ENCODE measurements at places on chromosomes 1 and 21. TPM values are rescaled to one million over a fixed set of nuclear protein-coding genes. Genes with fewer than 3 reads are reported as not detected.

GRCh38 chr1:208709981-208710380 is 465.8 kb upstream of the PLXNA2 start:
- no peak for DNase-seq

GRCh38 chr1:66035616-66036245 is 243.0 kb downstream of the PDE4B start:
- no peak for DNase-seq

Gene DNASE2B
- not detected for total RNA-seq

Gene HSPB7
- total RNA-seq = 1,229 TPM

GRCh38 chr1:31335007-31335406 is 37.9 kb downstream of the FABP3 start:
- no peak for DNase-seq

GRCh38 chr1:226741009-226741408 is 1.9 kb upstream of the ITPKB start:
- no peak for DNase-seq

DNA sequence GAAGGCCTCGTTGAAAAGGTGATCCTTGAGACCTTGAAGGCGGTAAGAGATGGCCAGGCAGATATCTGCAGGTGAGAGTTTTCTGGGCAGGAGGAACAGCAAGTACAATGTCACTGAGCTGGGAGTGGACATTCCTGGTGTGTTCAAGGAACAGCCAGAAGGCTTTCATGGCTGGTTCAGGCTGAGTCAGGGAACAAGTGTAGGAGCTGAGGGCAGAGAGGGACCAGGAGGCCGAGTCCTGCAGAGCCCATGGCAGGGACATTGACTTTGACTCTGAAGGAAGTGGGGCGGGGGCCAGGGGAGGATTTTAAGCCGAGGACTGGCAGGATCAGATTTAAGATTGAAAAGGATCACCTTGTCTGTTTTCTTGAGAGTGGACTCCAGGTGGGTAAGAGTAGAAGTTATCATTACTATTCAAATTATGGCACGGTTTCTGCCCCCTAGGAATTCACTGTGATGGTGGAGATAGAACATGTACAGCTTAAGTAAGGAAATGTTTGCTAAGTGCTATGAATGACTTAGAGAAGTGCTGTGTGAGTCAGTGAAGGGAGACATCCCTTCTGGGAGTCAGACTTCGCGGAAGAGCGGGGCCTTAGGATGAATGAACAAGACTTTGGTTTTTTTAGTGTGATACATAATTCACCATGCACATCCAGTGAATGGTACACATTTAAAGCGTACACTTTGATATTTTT is 202.3 kb downstream of the KIF26B start:
- DNase-seq = no peak

DNA sequence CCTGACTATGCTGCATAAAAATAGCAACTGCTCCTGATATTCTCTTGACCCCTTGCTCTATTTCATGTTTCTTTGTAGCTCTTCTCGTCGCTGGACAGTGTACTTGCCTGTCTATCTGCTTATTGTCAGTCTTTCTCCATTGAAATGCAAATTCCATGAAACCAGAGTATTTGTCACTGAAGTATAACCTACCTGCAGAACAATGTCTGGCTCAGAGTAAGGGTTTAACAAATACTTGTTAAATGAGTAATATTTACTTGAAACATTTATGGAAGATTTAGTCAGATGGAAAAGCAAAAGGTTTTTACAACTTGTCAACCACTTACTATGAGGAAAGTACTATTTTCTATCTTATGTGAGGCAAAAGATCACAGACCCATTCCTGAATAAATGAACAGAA is 19.9 kb upstream of the ERICH3 start:
- no peak for DNase-seq

Gene HAO2
- not detected for total RNA-seq

GRCh38 chr1:48688102-48688760 is 88.5 kb downstream of the BEND5 start:
- no peak for DNase-seq

DNA sequence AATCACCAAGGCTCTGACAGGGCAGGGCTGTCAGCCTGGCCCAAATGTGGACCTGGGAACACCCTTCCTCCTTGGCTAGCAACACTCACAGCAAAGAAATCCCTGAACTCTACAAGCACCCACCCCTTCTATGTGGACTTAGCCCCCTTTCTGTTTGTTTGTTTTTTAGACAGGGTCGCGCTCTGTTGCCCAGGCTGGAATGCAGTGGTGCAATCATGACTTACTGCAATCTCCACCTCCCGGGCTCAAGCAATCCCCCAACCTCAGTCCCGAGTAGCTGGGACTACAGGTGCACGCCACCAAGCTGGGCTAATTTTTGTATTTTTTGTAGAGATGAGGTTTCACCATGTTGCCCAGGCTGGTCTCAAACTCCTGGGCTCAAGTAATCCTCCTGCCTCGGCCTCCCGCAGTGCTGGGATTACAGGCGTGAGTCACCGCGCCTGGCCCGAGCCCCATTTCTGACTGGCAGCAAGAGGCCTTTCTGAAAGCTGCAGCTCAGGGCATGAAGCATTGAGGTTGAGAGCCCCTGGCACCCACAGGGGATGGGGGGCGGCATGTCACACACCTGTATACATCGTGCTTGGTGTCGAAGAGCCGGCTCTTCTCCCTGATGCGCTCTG is 16.2 kb downstream of the RIPK4 start:
- no peak for DNase-seq

DNA sequence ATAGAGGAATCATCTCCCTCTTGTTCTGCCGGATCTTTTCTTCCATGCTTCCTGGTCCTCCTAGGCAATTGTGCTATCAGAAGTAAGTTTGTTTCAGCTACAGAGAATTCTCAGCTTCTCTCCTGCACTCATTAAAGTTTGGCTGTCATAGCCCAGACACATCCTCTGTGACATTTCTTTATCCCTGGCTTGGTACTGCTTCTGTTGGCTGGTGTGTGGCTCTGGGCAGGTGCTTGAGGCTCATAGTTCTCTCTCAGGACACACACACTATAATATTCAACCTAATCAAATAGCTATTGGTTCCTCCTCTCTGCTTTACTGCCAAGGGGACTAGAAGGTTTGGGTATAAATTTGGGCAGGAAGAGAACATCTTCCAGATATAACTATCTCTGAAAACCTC is 172.1 kb downstream of the ROR1 start:
- no peak for DNase-seq

Gene RNU1-1
- total RNA-seq = not detected

- DNase-seq = no peak
These were observed 101.7 kb downstream of the NEK7 start for GRCh38 chr1:198258491-198258890.

Gene EFNA4
- 2.2 TPM for total RNA-seq

GRCh38 chr1:169099561-169099960 is 6.9 kb upstream of the ATP1B1 start:
- no peak for DNase-seq

Gene SYT6
- not detected for total RNA-seq

GRCh38 chr1:179786815-179787685 is 44.0 kb downstream of the FAM163A start:
- DNase-seq = no peak

DNA sequence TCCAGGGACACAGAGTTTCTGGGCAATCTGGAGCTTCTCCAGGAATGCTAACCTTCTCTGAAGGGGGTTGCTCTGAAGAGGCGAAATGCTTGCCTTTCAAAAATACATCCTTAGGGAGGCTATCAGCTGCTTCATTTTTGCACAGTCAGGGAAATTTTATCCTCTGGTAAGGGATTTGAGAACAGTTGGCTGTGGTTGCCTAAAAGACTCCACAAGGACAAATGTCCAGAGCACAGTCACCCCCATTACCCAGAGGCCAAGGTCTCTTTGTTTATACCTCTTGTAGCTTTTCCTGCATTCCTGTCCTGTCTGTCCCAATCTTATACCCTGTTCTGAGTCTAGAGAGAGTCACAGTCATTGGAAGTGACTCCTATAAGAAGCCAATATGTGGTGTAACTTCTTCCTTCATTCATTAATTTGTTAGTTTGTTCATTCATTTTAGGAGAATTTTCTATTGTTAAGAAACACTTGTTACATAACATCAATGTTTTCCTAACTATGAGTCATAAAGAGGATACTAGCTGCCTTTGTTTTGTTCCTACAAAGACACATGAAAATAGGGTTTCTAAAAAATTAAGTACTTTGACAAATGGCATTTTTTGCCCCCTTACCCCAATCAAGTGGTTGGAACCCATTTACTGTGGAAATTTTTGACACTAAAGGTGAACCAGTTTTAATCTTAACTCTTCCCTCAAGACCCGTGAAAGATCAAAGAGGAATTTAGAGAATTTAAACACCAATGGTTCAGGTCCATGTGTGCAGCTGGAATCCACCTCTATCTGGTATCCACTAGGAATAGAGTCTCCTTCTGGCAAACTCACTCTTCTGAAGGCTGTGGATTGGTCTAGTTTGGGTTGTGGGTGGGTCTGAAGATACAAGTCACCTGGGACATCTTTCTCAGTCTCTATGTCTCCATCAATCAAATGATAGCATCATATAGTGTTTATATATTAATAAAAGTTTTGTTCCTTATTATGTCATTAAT is 47.1 kb downstream of the GPR88 start:
- DNase-seq = no peak

DNA sequence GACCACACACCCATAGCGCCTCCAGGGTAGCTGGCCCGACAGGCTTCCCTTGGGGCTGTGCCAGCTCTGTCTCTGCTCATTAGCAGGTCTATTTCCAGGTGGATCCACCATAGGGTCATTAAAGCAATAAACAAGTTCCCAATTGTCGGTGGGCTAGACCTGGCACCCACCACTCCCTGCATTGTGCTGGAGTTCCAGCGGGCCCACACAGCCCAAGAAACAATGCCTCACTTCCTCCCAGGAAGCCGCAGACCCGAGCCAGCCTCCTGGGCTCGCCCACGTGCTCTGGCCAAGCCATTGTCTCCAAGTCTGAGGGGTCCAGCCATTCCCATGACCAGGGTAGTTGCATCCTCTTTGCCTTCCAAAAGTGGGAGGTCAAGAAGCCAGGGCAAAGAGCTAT is 27.5 kb upstream of the SOX13 start:
- DNase-seq = no peak

- no peak for DNase-seq
These were observed 41.2 kb downstream of the GNG12 start for GRCh38 chr1:67792103-67792502.

DNA sequence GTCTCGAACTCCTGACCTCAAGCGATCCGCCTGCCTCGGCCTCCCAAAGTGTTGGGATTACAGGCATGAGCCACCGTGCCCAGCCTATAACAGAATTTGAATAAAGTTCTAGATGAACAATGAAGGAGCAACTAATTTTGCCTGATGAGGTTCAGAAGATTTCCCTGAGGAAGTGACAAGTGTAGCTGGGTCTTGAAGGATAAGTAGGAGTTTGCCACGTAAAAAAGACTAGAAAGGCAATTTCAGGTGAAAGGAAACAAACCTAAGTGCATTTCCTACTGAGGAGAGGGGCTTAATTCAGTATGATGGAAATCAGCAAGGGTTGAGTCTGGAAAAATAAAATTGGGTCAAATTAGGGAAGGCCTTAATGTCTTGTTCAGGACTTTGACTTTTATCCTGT is 18.6 kb upstream of the DMRTB1 start:
- no peak for DNase-seq

Data from right atrium auricular region (tissue), 2 donors.